Fibroblast of skin of left biceps (primary cell): ENCODE measurements at places on chromosomes 7 and 10.
A peak's percentile ranks its signal among the peaks of the same experiment; 100 is the strongest.

DNA sequence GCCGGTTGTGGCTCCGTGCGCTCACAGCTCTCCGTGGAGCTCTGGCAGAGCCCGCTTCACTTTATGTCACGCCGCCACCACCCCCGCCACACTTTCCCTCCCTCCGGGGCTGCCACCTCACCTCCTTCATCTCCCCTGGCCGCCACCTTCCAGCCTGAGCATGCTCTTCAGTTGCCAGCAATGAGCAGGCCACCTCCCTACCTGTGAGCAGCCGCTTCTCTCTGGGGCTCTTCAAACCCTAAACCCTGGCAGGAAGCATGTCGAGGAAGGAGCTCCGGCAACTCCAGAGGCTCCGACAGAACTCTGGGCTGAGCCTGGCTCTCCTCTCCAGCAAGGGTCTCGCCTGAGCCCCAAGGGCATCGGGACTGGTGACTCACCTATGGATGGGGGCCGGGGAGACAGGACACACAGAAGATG is 36.7 kb downstream of the GBX1 start:
- DNase-seq, result no peak

GRCh38 chr10:133241501-133242205 is 4.0 kb downstream of the VENTX start:
- DNase-seq, result no peak

DNA sequence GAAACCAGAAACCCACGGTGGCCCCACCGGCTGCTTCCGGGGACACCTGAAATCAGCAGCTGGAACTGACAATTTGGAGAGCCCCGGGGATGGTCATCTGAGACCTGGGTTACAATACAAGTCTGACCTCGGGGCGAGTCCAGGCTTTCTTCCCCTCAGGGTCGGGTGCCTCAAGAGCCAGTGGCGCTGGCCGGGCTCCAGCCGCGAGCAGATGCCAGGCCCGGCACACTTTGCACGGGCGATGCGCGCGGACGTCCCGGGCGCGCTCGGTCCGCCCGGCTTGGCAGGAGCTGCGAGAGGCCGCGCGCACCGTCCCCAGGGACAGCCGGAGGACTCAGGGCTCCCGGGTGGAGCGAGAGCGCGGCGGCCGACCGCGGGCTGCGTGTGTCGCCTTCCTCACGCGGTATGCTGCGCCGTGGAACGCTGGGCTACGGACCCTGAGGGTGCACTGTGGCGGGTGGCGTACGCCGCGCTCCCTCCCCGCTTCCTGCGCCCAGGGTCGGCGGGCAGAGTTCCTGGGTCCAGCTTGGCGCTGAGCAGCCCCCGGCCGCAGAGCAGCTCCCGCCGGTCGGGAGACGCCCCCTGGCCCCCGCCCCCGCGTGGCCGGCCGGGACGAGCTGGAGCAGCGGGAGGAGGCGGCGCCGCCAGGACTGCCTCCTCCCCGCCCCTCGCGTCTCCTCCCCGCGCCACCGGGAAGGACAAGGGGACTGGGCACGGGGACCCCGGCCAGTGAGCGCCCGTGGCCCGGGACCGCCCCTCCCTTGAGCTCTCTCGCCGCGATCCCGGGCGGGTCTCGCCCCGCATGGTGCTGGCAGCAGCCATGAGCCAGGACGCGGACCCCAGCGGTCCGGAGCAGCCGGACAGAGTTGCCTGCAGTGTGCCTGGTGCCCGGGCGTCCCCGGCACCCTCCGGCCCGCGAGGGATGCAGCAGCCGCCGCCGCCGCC is at the start of gene RBM20:
Gene RBM20, plus strand, starts transcription at position 684 of the 945 bp plus-strand sequence. Its CDS starts 119 bp downstream, at position 803.
- DNase-seq, result no peak

DNA sequence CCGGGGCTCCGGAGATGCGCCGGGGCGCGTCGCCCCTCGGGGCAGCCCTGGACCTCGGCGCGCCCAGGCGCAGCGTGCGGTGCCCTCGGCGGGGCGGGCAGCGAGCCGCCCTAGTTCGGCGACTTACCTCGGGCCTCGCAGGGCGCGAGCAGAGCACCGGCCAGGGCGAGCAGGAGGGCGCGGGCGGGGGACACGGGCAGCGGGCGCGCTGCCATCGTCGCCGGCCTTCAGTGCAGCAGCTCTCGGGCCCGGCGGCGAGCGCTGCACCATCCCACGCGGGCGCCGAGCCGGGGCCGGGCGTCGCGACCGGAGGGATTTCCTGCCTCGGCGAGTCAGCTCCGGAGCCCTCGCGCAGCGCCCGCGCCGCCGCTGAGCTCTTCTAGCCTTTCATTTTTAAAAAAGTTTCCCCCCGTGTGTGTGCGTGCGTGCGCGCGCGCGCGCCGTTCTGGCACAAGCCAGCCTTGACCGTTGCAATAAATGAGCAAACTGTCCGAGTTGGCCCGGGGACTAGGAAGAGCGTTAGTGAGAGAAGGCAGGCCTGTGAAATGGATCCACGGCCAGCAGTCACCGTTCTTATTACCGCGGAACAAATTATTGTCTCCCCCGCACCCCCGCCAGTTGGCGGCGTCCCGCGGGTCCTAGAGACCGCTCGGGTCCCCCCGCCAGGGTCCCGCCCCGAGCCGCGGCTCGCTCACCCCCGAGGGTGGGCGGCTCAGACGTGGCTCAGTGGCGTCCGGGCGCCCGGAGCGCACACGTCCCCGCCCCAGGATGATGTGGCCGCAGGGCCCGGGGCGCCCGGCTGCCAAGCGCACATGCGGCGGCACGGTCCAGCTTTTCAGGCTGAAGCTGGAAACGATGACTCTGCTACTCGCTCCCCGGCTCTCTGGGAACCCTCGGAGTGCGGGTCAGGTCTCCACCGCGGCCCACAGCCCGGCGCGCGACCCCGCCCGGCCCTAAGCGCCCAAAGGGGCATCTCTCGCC is at the start of gene ADAM12:
Gene ADAM12, minus strand, starts transcription at position 547 of the 981 bp plus-strand sequence. Its CDS starts 332 bp downstream, at position 215.
- no peak for DNase-seq

GRCh38 chr10:58827381-58827780 is 314.7 kb downstream of the BICC1 start:
- DNase-seq, result no peak

DNA sequence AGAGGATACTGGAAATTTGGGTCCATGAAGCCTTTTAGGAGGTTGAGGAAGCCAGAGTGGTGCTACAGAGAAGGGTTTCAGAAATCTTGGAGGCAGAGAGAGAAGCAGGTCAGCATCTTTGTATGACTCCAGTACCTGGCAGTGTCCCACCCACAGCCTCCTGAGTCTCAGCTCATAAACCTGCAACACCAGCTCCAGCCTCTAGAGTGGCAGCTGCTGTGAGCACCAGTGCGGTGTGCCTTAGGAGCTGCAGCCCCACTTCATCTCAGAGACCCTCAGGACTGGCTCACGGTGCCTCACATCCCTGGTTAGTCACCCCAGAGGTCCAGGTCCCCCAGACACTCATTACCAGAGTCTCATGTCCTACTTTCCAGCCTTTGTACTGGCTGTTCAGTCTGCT is 84.8 kb upstream of the PRKAR2B start:
- no peak for DNase-seq

- peak; percentile 50 for DNase-seq
These were observed 95.8 kb upstream of the COL1A2 start for GRCh38 chr7:94298943-94299342.

GRCh38 chr10:90887555-90887954 is 15.8 kb downstream of the RPP30 start:
- DNase-seq, result no peak

DNA sequence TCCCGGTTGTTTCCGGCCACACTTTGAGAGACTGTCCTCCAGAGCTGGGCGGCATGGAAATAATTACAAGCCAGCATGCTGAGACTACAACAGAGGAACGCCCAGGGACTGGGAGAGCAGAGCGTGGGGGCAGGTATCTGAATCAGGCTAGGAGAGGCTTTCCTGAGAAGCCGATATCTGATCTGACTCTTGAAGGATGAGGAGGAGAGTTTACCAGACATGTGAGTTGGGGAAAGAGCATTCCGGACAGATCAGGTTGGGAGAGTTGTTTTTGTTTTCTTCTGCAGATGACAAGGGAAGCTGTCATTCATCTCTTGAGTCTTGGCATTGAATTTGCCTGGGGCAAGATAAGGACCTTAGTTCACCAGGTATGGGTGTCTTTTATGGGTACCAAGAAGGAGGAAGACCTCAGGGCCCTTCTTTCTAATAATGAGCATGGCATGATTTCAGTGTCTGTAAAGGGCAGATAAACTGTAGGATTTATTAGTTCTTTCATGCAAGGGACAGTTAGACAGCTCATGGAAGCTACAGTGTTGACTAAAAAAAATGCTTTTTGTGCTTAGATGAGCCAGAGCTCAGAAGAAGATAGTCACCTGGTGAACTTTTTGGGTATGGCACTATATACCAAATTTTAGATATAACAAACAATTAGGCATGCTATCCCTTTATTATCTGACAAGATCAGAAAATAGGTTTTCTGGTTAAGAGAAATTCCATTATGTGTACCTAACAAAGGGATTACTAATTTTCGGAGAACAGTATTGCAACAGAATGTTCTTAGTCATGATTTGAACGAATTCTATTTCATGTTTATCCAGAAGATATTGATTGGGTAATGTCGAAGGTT is 36.2 kb downstream of the WBP1L start:
- no peak for DNase-seq

DNA sequence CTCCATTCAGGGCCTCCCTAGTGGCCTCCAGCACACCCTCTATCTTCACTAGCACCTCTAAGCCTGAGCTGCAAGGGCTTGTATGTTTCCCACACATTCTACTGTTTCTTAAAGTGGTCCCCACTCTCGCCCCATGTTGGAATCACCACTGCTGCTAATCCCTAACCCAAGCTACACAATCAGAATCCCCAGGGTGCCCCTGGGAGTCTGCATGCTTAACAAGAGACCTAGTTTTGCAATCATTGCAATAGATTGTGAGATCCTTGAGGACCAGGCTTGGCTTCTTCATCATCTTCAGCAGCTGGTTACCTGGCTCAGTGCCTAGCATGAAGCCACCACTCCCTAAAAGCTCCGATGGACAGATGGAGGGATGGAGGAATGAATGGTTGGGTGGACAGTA is 113.9 kb downstream of the MYOF start:
- no peak for DNase-seq

GRCh38 chr10:71297343-71297742 is 21.7 kb upstream of the SLC29A3 start:
- DNase-seq, result no peak
